ENCODE measurements at places on chromosomes 4 and X.

DNA sequence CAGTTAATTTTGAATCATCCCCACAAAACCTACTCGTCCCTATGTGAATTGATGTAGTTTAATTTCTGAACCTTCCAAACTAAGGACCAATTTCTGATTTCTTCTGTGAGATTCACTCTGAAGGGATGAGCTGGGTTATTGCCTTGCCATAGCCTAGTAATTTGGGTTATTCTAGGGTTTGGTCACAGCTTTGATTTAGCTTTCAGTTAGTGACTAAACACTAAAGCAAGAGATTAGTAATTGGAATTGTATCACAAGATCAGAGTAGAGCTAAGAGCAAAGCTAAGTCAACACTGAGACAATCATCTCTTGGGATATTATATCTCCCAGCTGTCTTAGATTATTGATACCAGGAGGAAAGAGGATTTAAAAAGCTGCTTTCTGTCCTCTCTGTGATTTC, 588.0 kb downstream of the CCSER1 start:
- peak; percentile 2 for DNase-seq

- DNase-seq, result no peak
Measured at GRCh38 chr4:109462802-109463201, 29.2 kb downstream of the SEC24B start.

DNA sequence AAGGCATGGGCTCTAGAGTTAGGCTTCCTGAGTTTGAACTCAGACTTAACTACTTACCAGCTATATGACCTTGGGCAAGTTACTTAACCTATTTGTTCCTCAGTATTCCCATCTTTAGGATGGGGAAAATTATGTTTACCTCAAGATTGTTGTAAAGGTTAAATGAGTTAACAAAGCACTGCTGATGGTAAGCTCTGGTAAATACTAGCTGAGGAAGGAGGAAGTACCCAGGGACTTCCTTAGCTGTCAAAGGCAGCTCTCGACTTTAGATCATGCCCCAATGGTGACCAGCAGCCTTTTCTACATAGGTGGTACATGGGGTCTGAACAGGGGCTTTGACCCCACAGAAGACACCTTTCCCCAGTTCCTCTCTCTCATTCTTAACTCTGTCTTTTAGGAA, 20.1 kb downstream of the ATP7A start:
- no peak for DNase-seq

DNA sequence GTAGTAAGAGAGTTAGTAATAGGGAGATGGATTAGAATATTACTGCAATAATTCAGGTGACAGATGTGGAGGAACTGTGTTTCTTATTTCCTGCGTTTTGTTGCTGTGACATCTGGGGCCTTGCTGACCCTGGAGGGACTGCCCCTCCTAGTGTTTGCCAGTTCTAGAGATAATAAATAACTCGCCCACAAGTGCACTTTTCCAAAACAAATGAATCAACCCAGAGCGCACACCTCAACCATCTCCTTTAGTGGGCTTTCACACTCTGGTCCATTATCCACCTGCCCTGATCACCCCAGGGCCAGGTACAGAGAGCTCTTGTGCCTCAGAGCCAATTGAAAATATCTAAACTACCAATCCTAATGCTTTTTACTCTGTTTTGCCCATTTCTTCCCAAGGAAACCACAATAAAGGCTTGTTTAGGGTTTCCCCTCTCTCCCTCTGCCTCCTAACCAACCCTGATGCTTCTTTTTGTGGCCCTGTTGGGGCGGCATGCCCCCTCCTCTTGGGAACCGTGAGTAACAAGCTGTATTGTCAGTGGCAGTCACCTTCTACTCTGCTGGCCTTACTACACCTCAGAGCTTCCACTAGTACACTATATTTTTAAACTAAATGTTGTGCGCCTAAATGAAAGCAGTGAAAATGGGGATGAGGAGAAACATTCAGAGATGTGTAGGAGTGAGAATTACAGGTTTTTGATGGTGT, 270.5 kb downstream of the TENM3 start:
- no peak for DNase-seq

GRCh38 chrX:47862680-47863079, 26.0 kb downstream of the ZNF81 start:
- DNase-seq, result no peak

All from eye (tissue), 1 donor.